ENCODE measurements at places on chromosomes 4 and X. TPM values are rescaled to one million over a fixed set of nuclear protein-coding genes. Genes with fewer than 3 reads are reported as not detected.

The TNIP3 gene
- not detected for total RNA-seq

The PNMA3 gene
- total RNA-seq: not detected

The MAGEA4 gene
- total RNA-seq: not detected

The YY2 gene
- total RNA-seq: 3.7 TPM

The COL4A5 gene
- total RNA-seq: 1.8 TPM

The HS6ST2 gene
- not detected for total RNA-seq

The NCAPG gene
- 2.0 TPM for total RNA-seq

The VCX3B gene
- total RNA-seq: not detected

The LRIT3 gene
- total RNA-seq: 0.17 TPM

The SLIT2 gene
- total RNA-seq: 8.3 TPM

The SPANXC gene
- not detected for total RNA-seq

The CDS1 gene
- 0.19 TPM for total RNA-seq

The TLL1 gene
- 9.6 TPM for total RNA-seq

The MGAT4D gene
- total RNA-seq: not detected

The DCAF12L1 gene
- not detected for total RNA-seq

The RNF128 gene
- 0.49 TPM for total RNA-seq

The CLCN3 gene
- total RNA-seq: 26.2 TPM

The NHS gene
- total RNA-seq: 17.4 TPM

The XAGE1A gene
- not detected for total RNA-seq

The TCEAL7 gene
- 3.3 TPM for total RNA-seq

The PFKFB1 gene
- total RNA-seq: 6.3 TPM

The DLG3 gene
- 2.6 TPM for total RNA-seq

The GLRB gene
- total RNA-seq: 6.5 TPM

The TEX11 gene
- not detected for total RNA-seq

The CENPE gene
- 0.94 TPM for total RNA-seq

The SLC38A5 gene
- total RNA-seq: not detected

The MAGEA9B gene
- not detected for total RNA-seq

The GAGE12F gene
- total RNA-seq: not detected

The ABLIM2 gene
- 20.0 TPM for total RNA-seq

All from subcutaneous adipose tissue (tissue), 4 donors.